ENCODE measurements at places on chromosomes 7 and 10.

GRCh38 chr10:50618624-50619023, 5.1 kb downstream of the SGMS1 start:
- no peak for DNase-seq

GRCh38 chr10:119447823-119448546, 94.5 kb downstream of the RGS10 start:
- DNase-seq: no peak

DNA sequence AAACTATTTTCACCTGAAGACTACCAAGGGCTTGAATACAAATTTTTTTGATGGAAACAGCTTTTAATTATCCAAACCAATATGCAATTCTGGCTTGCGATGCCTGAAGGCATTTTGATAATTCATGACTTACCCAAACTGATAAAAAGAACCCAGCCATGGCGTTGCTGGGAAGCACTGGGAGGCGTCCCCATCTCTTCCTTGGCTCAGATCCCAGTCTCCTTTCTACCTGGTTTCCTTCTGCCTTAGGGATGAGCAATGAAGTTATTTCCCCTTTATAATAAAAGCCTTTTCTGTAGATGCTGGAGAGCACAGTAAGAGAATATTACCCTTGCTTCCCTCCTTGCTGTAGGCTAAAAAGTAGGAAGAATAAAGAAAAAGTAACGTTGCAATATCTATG, 129.1 kb upstream of the ANK3 start:
- no peak for DNase-seq

DNA sequence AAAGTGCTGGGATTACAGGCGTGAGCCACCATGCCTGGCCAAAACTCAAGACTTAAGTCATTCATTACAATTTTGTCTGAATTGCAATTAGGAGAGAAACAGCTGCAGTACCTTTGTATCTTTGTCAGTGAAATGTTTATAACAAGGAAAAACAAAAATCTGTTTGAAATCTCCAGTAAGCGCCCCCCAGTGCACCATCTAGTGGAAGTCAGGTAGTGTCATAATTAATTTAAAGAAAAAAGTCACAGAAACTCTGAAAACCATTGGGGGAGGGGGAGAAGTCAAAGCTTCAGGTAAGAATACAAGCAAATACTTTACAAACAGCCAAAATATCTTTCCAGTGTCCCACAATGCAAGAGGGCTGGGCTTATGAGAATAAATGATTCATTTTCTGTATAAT, 2.8 kb downstream of the MPP7 start:
- no peak for DNase-seq

GRCh38 chr7:155680124-155680523, 35.7 kb downstream of the RBM33 start:
- no peak for DNase-seq

GRCh38 chr10:63896992-63897391, 375.8 kb downstream of the REEP3 start:
- DNase-seq: no peak

- no peak for DNase-seq
Measured at GRCh38 chr7:100493476-100494264, 9.9 kb downstream of the NYAP1 start.

- DNase-seq: no peak
Measured at GRCh38 chr7:93835702-93836101, 54.9 kb downstream of the TFPI2 start.

DNA sequence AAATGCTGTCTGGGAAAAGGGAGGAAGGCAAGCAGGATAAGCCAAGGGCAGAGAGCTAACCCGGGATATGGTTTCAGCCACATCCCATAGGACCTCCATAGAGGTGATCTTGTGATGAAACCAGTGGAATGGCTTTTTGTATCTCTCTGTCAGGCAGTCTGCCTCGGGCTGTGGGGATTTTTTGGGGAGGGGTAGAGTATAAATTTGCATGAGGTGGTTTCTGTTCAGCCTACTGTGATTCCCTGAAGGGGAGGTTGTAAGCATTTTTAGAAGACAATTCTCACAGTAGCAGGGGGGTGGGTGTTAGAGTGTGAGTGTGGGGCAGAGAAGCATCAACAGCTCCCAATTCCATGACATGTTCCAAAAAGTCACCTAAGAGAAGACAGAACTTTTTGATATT, 11.8 kb downstream of the OR9A2 start:
- DNase-seq: no peak

DNA sequence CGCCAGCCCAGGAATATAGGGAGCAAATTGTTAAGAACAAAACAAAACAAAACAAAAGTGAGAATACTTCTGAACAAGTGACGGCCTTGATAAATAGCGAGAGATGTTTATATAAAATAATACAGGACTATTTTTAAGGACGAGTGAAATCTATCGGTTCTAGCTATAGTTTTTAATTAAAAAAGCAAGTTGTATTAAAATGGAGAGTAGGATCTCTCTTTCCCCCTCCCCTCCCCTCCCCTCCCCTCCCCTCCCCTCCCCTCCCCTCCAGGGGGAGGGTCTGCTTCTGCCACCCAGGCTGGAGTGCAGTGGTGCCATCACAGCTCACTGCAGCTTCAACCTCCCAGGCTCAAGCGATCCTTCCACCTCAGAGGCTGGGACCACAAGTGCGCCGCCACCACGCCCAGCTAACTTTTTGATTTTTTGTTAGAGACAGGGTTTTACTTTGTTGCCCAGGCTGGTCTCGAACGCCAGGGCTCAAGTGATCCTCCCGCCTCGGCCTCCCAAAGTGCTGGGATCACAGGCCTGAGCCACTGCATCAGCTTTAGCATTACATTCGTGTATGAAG, 440 bp upstream of the TCAF1 start:
- DNase-seq: no peak

DNA sequence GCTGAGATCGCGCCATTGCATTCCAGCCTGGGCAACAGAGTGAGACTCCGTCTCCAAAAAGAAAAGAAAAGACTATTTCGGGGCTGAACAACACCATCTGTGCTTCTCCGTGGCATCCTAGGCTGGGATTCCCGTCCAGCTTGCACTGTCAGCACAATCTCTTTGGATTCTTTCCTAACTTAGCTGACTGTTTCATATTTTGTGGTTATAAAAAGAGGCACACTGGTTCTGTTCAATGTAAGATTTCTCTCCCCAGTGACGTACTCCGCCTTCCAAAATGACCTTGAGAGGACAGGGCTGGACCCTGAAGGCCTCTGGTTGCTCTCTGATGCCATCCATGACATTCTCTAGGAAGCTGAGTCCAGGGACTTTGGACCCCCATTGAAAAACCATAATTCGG, 8.8 kb downstream of the ZNHIT1 start:
- no peak for DNase-seq

- no peak for DNase-seq
Measured at GRCh38 chr7:48087349-48087748, 1.7 kb upstream of the UPP1 start.

GRCh38 chr7:99128076-99128950, 15.6 kb downstream of the SMURF1 start:
- DNase-seq: no peak

DNA sequence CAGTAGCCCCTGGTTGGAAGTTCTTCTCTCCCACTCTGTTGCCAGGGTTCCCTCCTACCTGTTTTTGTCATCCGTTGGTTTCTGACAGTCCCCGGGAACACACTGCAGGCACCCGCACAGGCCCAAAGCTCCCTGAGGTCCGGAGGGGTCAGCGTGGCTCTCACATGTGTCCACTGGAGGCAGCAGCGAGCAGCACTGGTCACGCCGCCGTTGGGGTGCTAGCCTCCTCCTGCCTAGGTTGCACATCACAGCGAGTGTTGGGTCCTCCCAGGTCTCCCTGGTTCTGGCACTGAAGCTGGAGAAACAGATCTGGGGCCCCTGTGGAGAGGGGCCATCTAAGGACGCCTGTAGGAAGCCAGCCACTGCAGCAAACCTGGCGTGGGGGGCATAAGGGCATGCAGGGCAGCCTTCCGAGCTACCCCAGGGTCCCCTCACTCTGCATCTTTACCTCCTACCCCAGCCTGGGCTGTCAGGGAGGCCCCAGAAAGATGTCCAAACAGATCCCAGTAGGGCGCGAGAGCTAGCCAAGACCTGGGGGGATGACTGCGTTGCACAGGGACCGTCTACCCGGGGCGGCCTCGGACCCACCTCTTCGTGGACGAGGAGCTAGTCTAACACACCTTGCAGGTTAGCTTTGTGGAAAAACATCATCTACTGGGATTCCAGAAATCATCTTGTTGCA, 28.9 kb downstream of the LRRC27 start:
- no peak for DNase-seq

DNA sequence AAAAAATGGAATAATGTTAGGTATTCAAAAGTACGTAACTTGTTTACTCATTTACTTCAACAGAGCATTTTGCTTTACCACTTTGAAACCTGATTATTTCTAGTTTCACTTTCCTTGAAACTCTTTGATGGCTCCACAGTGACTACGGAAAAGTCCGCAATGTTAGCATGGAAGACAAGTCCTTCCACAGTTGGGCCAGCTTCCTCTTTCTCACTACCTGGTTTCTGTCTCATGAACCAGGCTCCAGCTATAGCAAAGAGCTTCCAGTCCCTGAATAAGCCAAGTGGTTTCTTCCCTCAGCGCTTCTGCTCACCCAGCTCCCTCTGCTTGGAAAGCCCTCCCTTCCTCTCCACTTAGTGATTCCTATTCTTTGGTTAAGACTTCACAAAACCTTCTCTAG, 44.8 kb upstream of the SLC16A12 start:
- no peak for DNase-seq

DNA sequence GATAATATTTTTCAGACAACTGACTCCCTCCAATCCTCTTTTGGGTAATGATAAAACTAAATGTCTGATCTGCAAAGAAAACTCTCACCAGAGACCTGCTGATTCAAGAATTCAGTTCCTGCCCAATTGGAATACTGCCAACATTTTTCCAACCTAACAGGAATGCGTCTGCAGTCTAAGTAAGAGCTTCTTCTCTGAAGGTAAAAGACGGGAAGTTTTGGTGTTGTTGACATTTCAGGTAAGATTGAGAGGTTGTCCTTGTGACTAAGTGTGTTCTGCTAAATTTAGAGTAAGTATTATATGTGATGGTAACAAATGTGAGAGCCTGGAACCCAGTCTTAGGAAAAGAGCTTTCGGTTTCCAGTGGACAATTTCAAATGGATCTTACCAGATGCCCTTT, 17.6 kb downstream of the IFIT5 start:
- no peak for DNase-seq

DNA sequence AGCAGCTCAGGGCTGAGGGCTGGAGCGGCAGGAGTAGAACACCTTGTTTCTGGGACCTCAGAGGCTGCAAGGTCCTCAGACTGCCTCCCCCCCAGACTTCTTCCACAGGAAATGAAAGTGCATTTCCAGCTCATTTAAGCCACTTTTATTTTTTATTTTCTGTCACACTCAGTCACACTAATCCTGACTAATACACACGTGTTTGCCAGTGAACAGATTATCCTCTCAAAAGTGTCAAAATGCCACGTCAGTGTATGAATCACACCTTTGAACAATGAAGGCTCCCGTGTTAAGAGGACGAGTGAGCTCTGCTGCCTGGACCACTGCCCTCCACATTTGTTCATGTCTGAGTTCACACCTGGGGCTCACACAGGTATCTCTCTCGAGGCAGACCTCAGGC, 488.5 kb downstream of the DNAJB6 start:
- DNase-seq: no peak

GRCh38 chr7:143387156-143387975, 6.2 kb downstream of the ZYX start:
- DNase-seq: no peak

GRCh38 chr10:47095211-47095610, 184.0 kb downstream of the PTPN20 start:
- no peak for DNase-seq

DNA sequence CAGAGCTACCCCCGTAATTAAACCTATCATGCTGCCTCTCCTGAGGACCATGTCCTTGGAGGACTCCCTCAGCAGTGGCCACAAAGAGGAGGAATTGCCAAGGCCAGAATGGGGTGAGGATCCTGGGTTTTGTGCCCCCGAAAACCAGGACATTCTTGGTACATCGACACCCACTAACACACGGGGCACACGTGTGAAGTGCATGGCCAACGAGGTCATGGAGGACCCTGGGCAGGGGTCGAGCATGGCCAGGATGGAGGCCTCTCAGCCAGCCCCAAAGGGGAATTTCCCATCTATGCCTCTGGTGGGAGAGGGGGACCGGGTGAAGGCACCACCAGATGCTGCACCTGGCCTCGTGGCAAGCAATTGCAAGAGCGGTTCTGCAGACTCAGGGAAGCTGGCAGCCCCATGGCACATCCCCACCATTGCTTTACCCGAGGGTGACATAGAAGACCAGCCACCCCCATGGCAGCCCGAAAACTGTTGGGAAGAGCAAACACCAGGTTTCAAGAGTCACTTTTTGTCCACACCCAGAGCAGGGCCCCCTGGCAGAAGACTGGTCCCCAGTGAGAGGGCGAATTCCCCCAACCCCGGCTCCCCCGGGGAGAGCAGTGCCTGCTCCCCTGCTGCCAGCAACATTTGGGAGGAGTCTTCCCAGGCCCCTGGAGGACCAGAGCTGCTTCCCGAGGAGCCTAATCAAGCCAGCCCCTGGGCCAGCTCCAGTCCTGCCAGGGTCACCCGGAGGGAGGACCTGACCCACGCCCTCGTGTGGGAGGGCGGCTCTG, 26.4 kb downstream of the C10orf71 start:
- no peak for DNase-seq

GRCh38 chr10:1504940-1505339, 232.4 kb downstream of the ADARB2 start:
- DNase-seq: no peak

- DNase-seq: no peak
Measured at GRCh38 chr7:4681218-4681851, 760 bp upstream of the FOXK1 start.

DNA sequence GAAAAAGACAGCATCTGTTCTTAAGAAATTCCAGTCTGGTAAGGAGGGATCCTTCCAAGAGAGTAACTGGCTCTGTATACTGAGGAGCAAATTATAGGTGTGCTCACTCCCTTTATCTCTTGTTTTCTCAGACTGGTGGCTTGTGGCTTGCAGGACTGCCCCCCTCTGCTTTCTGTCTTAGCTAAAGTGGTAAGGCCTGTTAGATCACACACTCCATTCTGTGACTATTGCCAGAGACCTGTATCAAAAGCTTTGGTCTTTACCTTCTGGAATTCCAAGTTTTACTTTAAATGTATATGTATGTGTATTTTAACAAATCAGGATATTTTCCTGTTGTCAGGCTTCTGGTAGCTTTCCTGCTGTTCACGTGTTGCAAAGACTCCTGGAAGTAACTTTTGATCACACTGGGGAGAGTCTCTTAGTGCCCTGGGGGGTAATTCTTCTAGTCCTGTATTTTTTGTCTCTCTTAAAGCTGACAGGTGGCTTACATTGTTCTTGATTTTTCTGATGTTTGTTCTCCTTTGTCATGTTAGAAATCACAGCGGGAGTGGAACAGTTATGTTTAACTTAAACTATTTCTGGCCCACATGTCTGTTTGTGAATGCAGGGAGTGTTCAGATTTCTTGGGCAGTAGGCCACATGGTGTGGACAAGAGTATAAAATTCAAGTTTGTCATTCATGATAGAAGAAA, 99.0 kb downstream of the PLPP4 start:
- no peak for DNase-seq

GRCh38 chr10:93701866-93702209, 554 bp downstream of the FRA10AC1 start:
- DNase-seq: no peak

GRCh38 chr7:132609222-132609621, 33.0 kb upstream of the PLXNA4 start:
- DNase-seq: no peak

All from GOT3 (cell line).